Fibroblast of skin of left quadriceps (primary cell): ENCODE measurements at places on chromosomes 12 and 14.

DNA sequence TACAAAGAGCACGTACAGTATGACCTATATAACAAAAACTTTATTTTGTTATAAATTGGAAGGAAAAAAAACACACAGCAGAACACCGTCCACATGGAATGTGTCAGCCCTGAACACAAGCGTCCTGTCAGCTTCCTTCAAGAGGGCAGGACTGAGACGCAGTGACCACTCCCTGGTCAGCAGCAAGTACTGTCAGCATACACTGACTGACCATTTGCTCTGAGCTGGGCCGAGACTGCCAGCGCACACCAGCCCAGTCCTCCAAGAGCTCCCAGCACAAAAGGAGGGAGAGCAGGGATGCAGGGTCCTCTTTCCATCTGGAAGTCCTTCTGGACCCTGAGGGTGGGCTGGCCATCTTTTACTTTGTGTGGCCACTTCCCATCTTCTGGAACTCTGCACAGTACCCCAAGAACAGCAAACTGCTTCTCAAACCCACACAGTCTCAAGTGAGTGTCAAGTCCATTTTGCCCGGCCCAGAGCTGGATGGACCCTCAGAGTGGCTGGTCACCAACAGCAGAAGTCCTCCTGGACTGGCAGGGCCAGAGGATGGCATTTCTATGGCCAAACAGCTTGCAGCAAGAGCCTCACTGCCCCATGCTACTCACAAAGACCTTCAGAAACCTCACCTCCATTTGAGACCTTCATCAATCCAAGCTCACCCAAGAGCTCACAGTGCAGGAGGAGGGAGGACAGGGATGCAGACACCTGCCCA lies 11.7 kb downstream of the CCDC88C start:
- no peak for DNase-seq

- peak; percentile 36 for DNase-seq
Observed at GRCh38 chr12:54579696-54580333, 8.6 kb downstream of the PPP1R1A start.

GRCh38 chr14:88248606-88249005 lies 74.5 kb downstream of the KCNK10 start:
- no peak for DNase-seq

DNA sequence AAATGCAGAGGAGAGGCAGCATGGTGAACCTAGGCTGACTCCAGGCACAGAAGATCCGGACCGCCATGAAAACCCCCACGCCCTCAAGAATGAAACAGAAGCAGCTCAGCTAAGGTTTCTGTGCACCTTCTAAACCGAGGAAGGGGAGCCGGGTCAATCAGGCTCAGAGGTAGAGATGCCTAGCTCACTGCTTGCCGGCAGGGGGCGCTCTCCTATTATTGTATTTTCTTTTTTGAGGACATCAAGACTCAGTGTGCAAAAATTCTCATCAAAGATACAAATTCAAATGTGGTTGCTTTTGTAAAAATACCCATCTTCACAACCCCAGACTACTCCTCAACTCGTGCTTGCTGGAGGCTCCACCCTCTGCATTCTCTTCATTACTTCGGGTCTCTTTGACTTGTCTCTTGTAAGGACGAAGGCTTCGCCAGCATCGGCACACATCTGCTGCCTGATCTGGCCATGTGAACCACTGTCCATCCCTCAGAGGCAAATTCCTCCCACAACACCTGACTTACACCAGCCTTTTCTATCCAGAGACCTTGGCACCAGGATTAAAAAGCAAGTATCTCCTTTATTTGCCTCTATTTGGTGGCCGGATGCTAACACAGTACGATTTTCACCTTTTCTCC lies 33.4 kb upstream of the RNASE3 start:
- no peak for DNase-seq

DNA sequence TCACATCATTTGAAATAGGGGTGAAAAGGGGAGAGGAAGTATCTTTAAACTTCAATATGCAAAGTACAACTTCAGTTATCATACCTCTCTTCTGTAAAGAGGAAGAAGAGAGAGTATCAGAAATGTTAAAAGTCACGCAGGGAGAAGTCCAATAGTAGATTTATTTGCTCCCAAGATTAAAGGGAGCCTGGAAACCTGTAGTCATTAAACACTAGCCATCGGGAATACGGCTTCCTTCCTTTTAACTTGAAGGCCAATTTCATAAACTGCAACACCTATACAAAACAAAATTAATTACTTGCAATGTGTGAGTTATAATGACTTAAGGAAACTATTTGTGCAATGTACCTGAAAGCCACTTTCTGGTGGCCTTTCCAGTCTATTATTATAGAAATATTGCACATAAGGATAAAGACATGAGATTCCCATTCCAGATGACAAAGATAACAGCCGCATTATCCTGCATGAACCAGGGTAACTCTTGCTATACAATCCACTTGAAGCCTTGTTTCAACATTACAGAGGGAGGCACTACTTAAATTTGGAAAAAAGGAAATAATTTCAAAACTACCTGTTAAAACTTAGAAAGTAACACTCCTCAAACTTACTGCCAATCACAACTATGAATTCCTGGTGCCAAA lies 4.6 kb downstream of the BTG1 start:
- no peak for DNase-seq

- DNase-seq: no peak
Observed at GRCh38 chr12:116060764-116061163, 216.7 kb downstream of the MED13L start.

DNA sequence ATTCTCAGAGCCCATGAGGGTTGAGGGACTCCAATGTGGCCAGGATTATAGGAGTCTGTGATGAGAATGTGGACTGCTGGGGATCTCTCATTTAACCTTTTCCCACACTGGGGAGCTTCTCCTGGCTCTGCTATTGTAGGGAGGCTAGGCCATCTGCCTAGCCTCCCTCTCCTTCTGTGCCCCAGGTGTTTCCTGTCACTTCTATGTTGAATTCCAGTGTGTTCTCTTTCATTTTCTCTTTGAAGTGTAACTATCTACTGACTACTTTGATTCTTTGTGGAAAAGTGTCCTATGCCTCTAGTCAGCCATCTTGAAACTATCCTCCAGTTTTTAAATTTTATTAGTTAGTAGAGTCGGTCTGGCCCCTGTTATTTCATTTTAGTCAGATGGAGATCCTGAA lies 53.4 kb upstream of the ABCD2 start:
- no peak for DNase-seq

GRCh38 chr12:105206686-105207374 lies 29.1 kb downstream of the APPL2 start:
- no peak for DNase-seq

DNA sequence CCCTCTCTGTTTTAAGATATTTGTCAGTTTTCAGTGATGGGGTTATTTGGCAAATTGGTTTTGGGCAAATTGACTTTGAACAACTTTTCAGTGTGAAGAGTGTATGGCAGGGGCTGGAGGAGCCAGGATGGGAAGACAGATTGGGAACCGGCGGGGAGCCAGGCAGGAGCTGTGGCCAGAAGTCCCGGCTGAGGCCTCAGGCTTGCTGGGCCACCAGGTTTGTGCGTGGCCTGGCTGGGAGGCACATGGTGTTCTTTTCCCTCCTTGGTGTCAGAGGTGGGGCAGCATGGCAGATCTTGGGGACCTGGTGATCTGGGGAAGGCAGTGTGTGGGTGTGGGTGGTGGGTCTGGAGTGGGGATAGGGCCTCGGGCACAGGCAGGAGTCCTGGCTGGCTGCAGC lies 61.1 kb downstream of the SLC25A47 start:
- DNase-seq: no peak

- DNase-seq: no peak
Observed at GRCh38 chr12:114911196-114911595, 227.2 kb upstream of the TBX3 start.

GRCh38 chr12:94829552-94829951 lies 173.9 kb downstream of the NDUFA12 start:
- no peak for DNase-seq

GRCh38 chr12:3083921-3084347 lies 6.8 kb downstream of the TSPAN9 start:
- DNase-seq: no peak

DNA sequence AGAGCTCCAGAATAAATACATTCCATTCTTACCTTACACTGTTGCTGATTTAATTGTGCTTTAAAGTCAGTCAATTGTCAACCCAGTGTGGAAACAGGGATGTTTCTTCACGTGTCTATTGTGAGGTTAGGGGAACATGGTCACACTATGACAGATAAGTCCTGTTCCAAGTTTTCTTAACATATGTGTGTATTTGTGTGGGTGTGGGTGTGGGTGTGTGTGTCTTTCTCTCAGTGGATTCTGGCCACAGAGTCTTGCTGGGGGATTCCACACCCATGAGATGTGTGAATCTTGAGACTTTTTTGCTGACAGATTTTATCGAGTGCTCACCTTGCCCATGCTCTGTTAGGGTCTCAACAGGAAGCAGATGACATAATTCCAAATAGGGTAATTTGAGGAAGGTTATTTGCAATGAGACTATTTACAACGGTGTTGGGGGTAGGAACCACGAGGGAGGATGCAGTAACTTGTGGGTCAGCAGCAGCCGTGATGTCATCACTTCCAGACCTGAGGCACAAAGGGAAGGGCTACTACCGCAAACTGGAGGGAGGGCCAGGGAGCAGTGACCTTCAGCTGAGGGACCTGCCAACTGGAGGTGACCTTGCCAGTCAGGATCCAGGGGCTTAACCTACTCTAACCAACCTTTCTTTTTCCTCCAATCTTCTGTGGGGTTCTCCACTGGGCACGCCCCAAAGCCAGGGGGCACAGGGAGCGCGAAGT lies 1.9 kb upstream of the VRK1 start:
- no peak for DNase-seq

DNA sequence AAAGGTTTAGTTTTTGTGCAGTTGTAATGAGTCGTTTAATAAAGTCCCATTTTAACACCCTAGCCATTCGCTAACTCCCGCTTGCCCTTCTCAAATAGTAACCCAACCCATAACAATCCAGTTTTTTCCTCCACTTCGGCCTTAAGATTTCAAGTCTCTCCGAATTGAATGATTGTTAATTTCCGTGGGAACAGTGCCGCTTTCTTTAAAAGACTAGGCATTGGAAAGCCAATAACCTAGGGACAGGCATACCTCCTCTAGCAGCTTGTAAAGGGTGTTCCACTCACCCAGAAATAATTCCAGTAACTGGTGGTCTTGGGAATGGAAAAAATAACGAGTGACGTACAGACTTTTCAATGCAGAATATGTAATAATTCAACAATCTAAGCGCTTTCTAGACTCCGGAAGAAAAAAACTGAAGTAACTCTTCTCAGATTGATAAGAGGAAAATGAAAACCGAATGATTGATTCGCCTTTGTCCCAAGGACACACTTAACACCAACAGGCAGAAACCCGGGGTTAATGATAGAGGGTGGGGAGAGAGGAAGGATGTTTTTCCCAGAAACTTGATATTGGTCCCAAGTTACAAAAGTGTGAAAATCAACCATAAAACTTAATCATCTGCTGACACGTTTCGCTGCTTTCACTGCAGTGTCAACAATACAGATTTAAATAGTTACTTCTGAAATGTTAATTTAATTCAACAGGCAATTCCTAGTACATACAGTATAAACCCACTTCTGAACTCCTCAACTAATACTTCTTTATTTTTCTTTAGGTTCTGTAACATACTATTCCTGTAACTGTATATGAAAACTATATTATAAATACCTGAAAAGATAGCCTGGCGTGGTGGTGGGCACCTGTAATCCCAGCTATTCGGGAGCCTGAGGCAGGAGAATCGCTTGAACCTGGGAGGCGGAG lies 1.0 kb upstream of the SINHCAF start:
- no peak for DNase-seq

GRCh38 chr12:112906712-112907414 lies at the start of gene OAS1:
TSS of gene OAS1 (plus strand) at chr12:112906962. CDS start at chr12:112907040, 78 bp downstream.
- DNase-seq: no peak

DNA sequence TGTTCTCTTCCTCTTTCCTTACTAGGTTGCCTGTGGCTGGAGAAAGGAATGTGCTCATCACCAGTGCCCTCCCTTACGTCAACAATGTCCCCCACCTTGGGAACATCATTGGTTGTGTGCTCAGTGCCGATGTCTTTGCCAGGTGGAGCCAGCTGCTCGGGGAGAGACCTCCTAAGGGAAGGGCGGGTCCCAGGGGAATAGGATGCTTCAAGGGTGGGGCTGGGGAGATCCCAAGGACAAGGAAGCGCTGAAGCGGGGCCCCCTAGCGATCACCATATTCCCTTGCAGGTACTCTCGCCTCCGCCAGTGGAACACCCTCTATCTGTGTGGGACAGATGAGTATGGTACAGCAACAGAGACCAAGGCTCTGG lies 10.2 kb downstream of the MARS1 start:
- no peak for DNase-seq

GRCh38 chr14:39615352-39615751 lies 183.1 kb upstream of the FBXO33 start:
- no peak for DNase-seq

DNA sequence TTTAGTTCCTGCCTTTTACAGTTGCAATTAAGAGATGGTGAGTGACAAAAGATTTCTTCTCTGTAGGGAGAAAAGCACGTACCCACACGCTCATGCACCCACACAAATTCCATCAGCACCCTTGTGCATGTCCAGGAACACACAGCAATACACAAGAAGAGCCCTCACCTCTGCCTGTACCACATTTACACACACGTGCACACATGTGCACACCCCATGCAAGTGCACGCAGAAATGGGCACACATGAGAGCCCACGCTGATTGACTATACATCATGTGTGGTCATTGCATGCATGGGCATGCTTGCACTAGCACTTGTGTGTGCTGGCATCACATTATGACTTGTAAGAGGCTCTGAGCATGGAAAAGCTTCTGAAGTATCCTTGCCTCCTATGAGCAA lies 70.5 kb downstream of the SERPINA3 start:
- DNase-seq: no peak

DNA sequence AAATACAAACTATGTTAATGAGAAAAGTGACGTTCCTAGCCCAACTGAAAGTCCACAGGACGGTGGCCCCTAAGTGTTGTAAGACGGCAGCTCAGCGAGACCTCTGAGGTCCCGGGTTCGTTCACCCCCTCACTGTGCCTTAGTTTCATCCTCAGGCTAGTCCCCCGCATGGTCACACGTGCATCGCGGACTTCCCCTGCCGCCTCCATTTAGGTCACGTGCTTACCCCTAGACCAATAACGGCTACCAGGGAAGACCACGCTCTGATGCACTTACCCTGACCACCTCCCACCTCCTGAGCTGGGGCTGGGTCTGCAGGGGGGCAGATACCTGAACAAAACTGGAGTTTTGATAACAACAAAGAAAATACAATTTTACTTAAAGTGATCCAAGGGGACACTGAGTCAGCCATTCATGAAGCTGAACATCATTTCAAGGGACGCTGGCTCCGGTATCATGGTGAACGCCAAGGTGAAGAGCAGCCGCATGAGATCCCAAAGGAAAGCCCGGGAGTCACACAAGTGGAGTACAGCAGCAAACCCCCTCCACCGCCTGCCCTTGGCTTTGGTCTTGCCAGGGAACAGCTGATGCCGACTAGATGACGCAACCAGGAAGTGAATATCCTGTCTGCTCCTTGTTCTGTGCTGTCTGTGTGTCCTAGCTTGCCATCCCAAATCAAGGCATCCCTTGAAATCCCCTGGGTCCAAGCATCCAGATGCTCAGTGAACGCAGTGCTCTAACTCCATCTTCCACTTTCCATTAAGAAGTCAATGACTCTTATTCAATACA lies 274.1 kb downstream of the PCNX1 start:
- DNase-seq: no peak
